ENCODE measurements at places on chromosomes 1 and 21.

- no peak for DNase-seq
Measured at GRCh38 chr1:169072945-169073725, 33.4 kb upstream of the ATP1B1 start.

- no peak for DNase-seq
Measured at GRCh38 chr1:61132645-61133334, 50.4 kb downstream of the NFIA start.

DNA sequence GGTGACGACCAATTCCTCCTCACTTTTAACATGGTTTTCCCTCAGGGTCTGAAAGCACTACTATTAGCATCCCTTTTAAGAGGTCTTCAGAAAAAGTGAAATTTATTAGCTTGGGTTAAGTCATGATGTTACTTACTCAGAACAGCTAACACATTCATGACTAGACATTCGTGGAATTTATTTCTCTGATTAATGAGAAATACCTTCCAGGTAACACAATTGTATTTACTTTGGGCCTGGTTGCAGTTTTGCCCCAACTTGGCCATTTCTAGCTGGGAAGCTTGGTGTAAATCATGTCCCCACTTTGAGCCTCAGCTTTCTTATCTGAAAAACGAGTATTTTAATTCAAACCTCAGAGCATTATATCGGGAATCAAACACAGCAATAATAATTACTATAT, 119.2 kb upstream of the SPATA6 start:
- DNase-seq, result no peak

GRCh38 chr21:35232545-35233176, 183.6 kb upstream of the RUNX1 start:
- DNase-seq, result no peak

GRCh38 chr1:1917995-1918900, 831 bp downstream of the TMEM52 start:
- DNase-seq, result no peak

- DNase-seq, result no peak
Measured at GRCh38 chr1:27430903-27431600, 38.6 kb downstream of the GPR3 start.

- DNase-seq, result peak; percentile 36
Measured at GRCh38 chr1:207454046-207454964, at the start of gene CR2. Gene CR2 (plus strand): TSS chr1:207454328. CDS start chr1:207454419, 91 bp downstream.

GRCh38 chr1:85846706-85847105, 138.5 kb upstream of the ZNHIT6 start:
- no peak for DNase-seq

GRCh38 chr1:41327383-41327999, 33.7 kb upstream of the FOXO6 start:
- DNase-seq, result no peak

- DNase-seq, result no peak
Measured at GRCh38 chr1:184287001-184287400, 99.8 kb upstream of the C1orf21 start.

- no peak for DNase-seq
Measured at GRCh38 chr1:50418600-50419109, 4.6 kb downstream of the DMRTA2 start.

DNA sequence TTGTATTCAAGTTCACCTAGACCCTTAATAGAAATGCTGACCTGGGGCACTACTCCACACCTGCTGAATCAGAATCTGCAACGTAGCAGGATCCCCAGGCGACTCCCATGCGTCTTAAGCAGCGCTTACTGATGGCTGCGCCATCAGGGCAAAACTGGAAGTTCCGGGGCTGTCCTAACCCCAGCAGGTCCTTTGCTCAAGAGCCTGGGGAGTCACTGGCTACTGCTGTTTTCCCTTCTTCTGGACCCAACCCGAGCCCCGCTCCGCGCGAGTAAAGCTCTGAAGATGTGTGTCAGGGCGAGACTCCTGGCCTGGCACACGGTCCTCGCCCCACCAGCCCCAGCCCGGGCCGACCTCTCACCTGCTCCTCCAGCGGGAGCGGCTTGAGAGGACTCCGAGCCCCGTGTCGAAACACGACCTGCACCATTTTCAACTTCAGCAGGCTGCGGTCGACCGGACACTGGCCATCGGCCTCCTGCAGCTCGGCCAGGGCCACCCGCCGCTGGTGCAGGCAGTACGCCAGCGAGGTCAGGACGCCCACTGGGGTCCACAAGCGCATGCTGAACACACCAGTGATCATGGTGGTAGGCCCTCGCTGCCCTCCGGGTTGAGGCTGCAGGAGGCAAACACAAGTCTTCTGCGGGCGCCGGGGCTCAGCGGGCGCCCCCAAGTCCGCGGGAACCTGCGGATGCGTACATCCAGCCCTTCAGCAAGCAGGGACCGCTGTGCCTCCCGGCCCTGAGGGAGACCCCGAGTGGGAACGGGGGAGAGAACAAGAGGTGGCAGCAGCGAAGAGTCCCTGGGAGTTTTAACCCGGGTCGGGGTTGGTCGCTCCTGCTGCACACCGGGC, 630 bp downstream of the ACP6 start:
- DNase-seq, result peak; percentile 3

GRCh38 chr21:17613242-17613676, 558 bp upstream of the BTG3 start:
- DNase-seq, result no peak

DNA sequence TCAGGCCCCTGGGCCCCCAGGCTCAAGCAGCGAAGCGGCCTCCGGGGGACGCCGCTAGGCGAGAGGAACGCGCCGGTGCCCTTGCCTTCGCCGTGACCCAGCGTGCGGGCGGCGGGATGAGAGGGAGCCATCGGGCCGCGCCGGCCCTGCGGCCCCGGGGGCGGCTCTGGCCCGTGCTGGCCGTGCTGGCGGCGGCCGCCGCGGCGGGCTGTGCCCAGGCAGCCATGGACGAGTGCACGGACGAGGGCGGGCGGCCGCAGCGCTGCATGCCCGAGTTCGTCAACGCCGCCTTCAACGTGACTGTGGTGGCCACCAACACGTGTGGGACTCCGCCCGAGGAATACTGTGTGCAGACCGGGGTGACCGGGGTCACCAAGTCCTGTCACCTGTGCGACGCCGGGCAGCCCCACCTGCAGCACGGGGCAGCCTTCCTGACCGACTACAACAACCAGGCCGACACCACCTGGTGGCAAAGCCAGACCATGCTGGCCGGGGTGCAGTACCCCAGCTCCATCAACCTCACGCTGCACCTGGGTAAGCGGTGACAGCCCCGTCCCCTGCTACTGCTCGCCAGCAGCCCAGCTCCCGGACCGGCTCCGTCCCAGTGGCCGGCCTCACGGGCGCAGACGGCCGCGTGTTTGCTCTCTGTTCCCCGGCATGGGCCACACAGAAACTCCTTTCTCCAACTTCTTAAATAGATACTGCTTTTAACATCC, 539 bp downstream of the LAMC1 start:
- DNase-seq, result peak; percentile 14

DNA sequence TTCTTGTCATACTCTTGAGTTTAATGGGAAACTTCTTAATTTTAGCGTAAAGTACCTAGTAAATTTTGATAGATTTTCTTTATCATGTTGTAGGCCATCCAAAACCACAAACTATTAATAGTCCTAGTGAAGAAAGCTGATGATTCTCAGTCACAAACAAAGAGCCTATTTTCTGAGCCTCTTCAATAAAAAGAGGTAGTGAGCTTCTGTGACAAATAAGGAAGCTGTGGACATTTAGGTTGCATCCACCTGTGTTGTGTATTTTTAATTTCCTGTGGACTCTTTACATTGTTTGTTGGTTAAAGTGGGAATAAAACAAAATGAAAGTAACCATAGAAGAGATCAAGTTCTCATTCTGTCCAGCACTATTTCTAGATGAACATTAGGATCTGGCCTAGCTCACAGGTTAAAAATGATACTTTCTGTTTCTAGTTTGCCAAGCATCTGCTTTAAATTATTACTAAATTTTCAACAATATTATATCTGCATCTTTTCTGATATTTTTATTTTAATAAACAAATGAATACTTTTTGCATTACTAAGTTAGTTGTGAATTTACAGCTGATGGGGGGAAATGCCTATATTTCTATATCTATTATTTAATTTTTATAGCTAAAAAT, 702.2 kb upstream of the ADGRL4 start:
- no peak for DNase-seq

- no peak for DNase-seq
Measured at GRCh38 chr1:228825041-228825440, 89.8 kb downstream of the RHOU start.

- no peak for DNase-seq
Measured at GRCh38 chr1:24779689-24780464, 34.6 kb downstream of the CLIC4 start.

- DNase-seq, result no peak
Measured at GRCh38 chr1:19685994-19686393, 21.3 kb downstream of the HTR6 start.

DNA sequence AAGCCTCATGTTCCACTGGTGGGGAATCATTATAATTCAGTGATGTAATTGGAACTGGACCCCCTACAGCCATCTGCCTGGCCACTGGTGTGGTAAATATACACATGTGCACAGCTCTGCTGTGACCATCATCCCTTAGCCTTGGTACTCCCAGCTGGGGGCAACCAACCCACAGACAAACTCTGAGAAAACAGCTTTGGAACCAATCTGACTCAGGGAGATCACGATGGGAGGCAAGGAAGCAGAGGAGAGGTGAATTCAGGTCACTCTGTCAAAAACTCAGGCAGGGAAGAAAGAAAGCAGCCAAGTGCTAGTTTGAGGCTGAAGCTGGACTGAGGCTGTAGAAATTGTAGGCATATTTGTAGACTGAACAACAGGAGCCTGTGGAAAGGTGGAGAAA, 197.8 kb upstream of the GALNT2 start:
- DNase-seq, result no peak

DNA sequence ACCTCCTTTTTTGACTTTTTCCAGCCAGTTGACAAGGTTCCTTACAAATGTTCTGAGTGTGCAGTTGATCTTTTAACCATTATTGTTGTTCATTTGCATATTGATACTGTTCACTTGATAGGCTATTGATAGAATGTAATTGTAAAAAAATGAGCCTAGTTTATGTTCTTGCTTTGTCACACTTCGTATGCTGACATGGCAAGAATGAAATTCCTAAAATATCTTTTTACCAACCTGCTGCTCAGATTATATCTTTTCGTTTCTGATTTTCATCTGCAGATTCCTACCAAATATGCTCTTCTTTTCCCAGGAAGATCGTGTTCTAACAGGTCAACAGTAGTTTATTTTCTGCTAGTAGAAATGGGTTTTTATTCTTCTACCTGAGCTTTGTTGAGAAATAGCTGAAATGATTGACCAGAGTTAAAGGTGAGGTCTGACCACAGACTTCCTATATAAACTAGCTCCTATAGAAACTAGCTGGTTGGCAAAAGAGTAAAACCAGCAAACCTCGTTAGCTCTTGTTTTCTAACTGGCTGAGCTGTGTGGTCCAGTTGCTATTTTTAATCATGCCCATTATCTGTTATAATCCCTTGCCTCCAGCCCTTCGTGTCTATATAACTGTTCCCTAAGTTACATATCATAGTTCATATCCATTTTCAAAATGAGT, 174.8 kb downstream of the HS2ST1 start:
- no peak for DNase-seq

- DNase-seq, result no peak
Measured at GRCh38 chr1:11526071-11526895, 47.3 kb downstream of the DISP3 start.

DNA sequence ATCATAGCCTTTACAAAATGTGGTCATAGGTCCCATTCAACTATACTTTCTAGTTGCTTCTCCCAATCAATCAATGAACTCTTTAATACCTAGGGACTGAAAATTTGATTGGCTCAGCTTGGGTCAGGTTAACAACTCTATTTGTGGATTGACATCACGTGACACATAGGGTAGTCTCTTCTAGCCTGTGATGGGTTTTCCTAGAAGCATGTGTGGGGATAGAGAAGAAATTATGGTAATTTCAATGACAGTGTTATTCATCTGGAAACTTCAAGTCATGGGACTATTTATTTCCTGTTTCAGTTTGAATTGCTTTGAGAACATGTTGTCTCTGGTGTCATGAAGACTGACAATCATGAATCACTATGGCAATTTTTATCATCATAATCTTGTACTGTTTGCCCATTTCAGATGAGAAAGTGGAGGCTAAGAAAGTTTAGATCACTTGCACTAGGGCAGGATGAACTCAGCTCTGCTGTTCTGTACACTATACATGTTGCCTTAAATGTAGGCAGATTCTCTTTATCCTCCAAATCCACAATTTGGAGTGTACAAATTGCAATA, 529.9 kb upstream of the BEND5 start:
- DNase-seq, result no peak

DNA sequence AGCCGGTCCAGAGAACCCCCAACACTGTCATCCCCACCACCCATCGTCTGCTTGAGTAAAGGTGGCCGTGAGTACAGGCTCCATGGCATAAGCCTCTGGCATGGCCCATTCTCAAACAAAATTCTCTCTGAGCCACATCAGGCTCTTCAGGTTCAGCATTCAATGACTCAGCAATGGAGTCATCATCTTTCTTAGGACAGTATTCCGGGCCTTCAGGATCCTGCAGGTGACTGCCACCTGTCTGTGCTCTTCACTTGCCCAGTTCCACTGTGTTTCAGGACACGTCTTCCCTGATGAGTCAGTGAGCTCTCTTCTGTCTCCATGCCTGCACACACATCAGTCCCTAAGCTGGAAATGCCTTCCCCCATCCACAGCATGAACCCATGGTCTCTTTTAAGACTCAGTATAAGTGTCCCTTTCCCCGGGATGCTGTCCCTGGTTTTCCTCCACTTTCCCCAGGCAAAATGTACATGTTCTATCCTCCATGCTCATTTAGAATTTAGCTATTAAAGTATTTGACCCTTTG, 81.1 kb upstream of the FGGY start:
- DNase-seq, result no peak

GRCh38 chr1:59499943-59500569, 203.2 kb downstream of the FGGY start:
- DNase-seq, result no peak

DNA sequence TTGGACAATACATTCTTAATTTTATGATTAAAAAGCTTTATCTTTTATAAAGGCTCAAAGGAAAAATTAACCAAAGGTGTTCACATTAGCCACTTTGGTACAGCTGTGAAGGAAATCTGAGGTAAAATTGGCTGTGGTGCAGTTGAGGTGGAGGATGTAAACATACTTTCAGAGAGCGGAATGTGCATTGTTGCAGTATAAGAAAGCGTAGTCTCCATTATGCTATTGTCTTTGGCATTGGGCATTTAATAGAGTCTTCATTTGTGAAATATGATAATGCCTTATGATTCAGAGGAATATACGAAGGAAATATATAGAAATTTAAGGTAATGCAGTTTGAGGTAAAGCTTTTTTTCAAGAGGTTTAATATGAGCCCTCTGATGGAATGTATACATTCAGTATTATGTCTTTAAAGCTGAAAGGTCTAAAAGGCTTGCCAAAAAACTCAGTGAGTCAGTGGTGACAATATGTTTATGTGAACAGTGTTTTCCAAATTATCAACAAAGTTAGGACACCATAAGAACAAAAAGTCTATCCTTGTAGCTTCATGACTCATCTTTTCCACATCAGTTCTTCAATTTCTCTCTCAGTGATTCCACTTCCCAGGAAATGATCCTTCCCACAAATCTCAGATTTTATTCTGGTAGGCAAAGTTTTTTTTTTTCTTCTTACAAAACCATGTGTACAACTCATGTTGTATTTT, 26.9 kb upstream of the DDR2 start:
- DNase-seq, result no peak

GRCh38 chr1:6140413-6140812, 39.7 kb downstream of the CHD5 start:
- DNase-seq, result no peak

All from stimulated activated CD4-positive, alpha-beta T cell treated with anti-CD3 and anti-CD28 coated beads, Interleukin-15, amount 100 ng/mL, for 1 hour (primary cell).